ENCODE measurements at places on chromosomes 7 and 10.

DNA sequence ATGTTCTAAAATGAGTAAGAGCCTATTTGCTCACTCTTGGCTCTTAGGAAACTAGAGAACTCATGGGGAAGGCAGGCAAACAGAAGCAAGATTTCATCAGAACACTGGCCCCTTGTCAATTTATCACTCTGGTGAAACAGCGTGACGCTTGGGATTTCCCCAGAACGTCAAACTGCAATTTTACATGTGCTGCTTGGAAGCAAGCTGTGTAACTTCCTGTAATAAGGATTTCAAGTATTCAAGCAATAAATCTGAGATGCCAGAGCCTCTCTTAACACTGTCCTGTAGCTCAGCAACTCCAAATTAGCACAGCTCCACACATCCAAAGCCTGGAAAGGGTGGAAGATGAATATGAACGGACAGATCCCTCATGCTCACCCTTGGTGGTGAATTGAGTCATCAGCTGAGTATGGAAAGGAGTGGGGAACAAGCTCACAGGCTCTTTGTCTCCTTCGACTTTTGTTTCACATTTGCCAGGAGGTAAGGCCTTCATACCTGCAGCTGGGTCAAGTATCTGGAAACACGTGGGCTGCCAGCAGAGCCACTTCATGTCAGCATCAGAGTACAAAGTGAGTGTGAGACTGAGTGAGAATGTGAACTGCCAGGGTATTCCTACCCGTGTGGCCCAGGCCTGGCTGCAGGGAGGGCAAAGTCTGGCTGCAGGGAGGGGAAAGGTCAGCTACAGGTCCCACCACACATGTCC, 140.4 kb upstream of the NAMPT start:
- DNase-seq: no peak

GRCh38 chr7:95878677-95879076, 106.3 kb downstream of the DYNC1I1 start:
- no peak for DNase-seq

DNA sequence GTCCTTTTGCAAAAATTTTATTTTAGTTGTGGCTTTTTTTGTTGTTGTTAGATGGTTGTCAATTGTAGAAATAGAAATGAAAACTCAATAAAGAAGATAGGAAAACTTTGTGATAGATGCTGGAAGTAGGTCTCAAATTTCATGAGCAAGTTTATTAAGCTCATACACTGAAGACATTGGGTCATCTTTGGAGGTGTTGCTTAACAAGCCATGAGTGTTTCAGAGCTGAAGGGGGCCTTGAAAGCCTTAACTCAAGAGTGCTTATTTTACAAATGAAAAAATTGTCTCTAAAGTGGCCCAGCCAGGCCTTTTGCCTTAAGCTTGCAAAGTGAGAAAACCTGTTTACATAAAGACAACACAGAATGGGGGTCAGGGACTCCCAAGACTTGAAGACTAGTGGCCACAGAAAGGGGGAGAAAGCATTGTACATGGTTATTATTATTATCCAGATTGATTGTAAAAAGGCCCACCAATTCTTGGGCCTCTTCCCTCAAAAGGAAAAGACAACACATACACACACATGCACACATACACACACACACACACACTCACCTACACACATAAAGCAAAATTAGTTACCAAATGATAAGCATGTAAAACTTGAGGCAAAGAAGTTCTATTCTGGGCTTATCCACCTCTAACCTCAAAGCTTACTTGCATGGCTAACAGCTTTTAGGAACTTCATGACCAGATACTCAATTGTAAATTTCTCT, 49.7 kb upstream of the GLCCI1 start:
- DNase-seq: no peak

DNA sequence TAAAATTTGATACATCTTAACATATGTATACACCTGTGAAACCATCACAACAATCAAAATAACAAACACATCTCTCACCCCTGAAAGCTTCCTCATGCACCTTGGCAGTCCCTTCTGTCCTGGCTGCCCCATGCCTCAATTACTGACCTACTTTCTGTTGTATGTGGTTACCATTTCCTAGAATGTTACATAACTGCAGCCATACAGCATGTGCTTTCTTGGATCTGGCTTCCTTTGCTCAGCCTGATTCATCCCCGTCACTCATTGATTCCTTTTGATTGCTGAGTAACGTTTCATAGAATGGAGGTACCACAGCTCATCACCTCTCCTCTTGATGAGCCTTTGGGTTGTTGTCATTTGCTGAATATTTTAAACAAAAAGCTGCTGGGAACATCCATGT, 165.3 kb downstream of the CELF2 start:
- DNase-seq: no peak

DNA sequence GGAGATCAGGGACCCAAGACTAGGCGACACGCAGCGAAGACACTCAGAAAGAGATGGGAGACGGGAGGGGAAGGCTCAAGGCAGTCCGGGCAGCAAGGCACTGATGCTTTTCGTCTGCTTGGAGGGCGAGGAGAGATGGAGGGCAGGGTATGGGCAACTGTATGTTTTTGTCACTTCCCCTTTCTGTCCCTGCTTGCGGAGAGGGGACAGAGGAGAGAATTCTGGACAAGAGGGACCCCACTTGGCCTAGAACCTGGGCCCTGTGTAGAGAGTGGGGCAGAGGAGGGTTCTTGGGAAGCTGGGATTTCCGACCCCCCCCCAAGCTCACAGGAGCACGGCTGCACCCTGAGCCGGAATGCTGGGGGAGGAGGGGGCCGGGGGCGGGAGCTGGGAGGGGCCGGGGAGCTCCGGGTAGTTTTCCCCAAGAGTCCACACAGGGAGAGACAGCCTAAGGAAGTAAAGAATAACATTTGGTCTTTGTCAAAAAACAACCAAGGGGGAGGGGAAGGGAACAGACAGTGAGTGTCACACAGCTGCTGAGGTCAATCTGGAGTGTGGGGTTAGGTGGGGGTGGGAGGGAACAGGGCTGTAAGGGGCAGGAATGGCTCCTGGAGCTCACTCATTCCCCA, 1.8 kb downstream of the LRCH4 start:
- DNase-seq: no peak

GRCh38 chr10:63137306-63137705, 4.2 kb downstream of the NRBF2 start:
- no peak for DNase-seq

DNA sequence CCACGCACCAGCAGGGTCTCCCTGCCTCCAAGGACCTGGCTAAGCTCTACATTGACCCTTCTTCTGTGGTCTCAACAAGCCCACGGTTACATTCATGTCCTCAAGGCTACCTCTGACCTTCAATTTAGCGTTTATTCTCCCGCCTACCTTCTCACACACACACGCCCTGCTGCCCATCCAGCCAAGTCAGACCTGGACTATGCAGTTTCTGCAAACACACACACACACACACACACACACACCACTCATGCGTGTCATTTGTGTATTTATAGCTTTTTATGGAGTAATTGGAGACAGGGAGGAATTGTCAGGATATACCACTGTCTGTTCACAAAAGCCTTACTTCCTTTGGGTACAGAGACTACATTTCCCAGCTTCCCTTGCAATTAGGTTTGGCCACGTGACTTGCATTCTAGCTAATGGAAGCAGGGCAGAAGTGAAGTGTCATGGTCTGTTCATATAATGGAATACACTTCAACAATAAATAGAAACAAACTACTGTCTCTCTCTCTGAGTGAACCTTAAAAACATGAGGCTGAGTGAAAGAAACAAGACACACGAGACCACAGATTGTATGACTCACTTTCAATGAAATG, 53.8 kb upstream of the CPXM2 start:
- DNase-seq: no peak

GRCh38 chr10:949446-949845, 17.9 kb upstream of the LARP4B start:
- DNase-seq: no peak

GRCh38 chr7:115637128-115637527, 393.4 kb downstream of the TFEC start:
- no peak for DNase-seq

GRCh38 chr7:129949292-129950133, 3.2 kb downstream of the UBE2H start:
- DNase-seq: no peak

- no peak for DNase-seq
These were observed 78.1 kb downstream of the NEURL1 start for GRCh38 chr10:103571656-103571975.

GRCh38 chr10:83516788-83517187, 622.5 kb upstream of the GHITM start:
- no peak for DNase-seq

DNA sequence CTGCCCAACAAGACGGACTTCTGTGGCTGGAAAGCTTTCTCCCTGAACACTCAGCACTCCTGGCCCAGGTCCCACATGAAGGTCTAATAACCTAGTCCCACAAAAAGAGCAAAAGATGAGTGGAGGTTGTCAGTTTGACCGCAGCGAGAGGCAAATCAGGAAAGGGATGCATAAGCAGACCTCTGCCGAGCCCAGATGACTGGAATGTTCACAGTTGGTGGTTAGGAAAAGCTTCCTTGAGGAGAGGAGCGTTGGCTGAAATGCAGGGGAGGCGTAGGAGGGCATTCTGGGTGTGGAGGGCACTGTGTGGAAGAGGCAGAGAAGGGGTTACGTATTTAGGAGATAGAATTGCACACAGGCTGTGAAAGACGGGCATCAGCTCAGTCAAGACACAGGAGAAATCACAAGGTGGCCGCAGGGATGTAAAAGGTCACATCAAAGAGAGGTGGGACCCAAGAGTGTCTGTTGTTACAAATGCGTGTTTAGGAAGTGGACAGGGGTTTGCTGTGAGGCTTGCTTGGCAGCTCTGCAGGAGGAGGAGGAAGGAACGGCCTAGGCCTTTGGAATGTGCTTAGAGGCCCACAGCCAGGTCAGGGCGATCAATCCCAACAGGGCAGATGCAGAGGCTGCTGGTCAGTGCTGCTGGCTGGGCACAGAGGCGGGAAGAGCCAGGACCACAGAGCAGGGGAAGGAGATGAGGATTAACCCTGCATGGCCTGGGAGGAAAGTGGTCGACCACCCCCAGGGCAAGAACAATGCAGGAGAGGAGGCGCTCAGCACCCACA, 133.5 kb downstream of the VIPR2 start:
- no peak for DNase-seq

- DNase-seq: no peak
These were observed 189.8 kb upstream of the SH2B2 start for GRCh38 chr7:102096706-102097427.

- no peak for DNase-seq
These were observed 44.9 kb downstream of the SP8 start for GRCh38 chr7:20741801-20742200.

DNA sequence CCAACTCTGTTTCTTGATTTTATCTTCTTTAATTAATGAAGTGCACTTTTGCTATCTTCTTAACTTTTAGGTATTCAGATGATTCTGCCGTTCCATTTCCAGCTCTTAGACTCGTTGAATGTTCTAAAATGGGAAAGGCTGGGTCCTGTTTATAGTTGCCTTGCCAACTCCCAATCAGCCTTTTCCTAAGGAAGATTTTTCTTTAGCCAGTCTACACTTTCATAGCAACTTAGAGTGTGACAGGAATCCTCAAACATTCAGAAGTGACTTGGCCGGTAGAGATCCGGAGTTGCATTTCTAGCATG, 23.0 kb upstream of the TRIL start:
- DNase-seq: no peak

- DNase-seq: no peak
These were observed 34.3 kb downstream of the FAM204A start for GRCh38 chr10:118307859-118308258.

DNA sequence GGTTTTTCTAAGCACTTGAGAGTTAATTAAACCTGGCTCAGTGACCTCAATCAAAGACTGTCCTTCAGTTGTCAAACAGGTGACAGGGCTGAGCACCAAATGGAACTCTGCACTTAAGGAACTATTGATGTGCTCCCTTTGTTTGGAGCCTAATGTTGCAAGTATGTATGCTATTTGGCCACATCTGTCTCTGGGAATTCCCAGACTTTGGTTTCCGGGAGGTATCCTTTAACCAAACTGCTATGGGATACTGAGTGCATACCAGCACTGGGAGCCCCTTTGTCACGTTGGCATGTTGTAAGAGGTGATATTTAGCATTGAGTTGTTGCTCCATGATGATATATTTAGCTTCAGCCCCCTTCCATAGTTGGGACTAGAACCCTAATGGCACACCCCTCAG, 25.2 kb downstream of the ASZ1 start:
- DNase-seq: no peak

DNA sequence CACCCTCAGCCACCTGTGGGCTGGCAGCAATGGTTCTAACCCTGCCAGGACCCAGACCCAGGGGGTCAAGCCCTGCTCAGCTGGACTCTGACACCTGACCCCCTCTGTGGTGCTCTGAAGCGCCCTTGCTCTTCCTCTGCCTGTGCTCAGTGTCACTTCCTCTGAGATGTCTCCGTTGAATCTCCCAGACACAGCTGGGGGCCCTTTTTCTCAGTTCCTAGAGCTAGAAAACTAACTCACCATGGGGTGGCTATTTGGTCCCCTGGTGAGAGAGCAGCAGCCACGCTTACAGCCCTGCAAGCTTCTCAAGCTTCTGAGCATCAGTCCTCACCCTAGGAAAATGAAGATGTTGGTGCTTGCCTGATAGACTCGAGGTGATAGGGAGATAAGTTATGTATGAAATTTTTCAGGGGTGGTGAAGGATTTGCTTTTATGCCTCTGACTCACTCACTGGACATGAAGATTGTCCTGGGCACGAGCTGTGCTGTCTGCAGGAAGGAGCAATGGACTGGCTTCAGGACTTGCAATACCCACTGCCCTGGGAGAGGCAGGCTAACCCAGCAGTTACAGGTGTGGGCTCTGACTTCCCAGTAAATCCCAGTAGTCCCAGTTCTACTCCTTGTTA, 29.6 kb downstream of the COL13A1 start:
- DNase-seq: no peak

DNA sequence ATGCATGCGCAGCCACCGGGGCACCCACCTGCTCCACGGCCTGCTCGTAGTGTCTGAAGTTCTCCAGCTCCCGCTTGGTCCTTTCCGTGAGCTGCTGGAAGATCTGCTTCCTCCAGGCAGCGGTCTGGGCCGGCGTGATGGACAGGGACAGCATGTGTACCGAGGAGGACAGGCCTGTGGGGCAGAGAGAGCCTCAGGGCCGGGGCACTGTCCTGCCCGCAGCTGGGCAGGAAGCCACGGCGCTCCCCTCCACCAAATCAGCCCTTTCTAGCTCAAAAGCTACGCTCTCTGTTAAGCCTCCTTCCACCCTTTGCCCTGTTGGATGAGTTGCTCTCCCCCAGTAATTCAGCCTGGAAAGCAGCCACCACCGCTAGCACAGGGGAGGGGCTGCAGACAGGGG, 19.2 kb downstream of the TECPR1 start:
- no peak for DNase-seq

- no peak for DNase-seq
These were observed 15.2 kb downstream of the PDGFA start for GRCh38 chr7:504221-505111.

DNA sequence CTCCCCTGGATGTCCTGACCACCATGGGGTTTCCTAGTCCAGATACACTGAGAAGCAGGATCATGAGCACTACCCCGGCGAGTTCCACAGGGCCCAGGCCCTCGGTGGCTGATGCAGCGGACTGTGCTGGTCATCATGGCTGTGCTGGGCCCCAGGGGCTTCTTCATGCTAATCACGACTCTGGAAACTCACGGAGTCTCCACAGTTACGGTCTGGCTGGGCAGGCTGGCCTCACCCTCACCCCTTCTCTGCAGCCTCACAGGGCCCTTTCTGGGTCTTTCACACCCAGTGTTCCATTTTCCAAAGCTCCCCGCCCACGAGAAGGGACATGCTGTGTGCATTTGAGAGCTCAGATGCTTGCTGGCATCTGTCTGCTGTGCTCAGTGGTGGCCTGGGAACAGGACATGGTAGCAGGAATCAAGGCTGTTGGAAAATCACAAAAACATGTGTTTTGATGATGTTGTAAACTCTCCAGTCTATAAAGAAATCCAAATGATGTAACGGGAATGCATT, 119.0 kb downstream of the PTPN20 start:
- no peak for DNase-seq

All from stimulated activated CD8-positive, alpha-beta memory T cell treated with anti-CD3 and anti-CD28 coated beads, Interleukin-2, amount 100 ng/mL, for 1 hour (primary cell).